BE2C (cell line): ENCODE measurements at places on chromosomes 2 and 18.

DNA sequence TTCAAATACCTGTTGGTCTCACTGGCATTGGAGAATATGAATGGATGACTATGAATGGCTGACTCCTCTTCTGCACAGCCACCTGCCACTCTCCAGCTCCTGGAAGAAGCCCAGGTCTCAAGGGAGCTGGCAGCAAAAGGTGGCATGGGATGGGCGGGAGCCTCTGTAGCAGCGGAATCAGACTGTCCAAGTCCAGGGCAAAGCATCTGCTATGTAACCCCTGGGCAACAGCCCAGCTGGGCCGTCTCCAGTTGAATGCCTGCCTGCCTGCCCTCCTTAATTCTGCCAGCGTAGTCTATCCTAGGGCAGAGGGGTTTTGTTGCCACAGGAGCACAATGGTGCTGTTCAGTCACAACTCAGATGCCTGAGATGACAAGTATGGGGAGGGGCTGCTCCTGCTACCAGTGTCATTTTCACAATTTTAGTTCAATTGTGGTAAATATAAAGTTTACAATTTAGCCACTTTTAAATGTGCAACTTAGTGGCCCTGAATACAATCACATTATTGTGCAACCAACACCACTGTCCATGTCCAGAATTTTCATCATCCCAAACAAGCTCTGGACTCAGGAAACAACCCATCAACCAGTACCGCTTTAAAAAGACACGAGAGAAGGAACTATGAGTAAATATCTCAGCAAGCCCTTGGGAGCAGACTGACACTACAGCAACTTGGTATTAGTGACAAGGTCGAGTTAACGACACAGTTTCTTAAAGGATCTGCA, 115.2 kb downstream of the MYO5B start:
- no peak for DNase-seq

DNA sequence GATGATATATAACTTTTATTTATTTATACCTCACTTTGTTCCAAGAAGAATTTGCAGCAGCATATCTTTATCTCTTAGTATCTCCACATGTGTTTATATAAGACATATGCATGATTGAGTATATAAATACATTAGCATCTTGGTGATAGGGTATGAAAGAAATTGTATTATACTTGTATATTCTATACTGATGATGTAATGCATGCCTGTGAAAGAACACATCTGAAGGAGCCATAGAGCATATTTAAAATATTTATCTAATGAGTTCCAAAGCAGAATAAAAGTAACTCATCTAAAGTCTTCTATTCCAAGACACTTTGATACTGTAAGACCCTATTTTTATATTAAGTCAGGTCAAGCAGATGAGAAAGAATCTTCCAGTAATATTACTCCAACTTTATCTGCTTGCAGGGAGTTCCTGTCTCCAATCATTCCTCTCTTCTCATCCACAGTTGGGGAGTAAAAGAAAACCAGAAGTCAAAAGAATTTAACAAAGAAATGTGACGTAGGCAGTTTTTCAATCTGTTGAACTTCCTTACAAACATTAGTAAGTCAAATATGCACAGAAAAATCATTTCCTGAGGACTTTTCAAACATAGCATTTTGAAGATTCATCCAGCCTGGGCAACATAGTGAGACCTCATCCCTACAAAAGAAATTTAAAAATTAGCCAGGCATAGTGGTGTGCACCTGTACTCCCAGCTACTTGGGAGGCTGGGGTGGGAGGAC, 76.7 kb downstream of the DTNB start:
- no peak for DNase-seq

DNA sequence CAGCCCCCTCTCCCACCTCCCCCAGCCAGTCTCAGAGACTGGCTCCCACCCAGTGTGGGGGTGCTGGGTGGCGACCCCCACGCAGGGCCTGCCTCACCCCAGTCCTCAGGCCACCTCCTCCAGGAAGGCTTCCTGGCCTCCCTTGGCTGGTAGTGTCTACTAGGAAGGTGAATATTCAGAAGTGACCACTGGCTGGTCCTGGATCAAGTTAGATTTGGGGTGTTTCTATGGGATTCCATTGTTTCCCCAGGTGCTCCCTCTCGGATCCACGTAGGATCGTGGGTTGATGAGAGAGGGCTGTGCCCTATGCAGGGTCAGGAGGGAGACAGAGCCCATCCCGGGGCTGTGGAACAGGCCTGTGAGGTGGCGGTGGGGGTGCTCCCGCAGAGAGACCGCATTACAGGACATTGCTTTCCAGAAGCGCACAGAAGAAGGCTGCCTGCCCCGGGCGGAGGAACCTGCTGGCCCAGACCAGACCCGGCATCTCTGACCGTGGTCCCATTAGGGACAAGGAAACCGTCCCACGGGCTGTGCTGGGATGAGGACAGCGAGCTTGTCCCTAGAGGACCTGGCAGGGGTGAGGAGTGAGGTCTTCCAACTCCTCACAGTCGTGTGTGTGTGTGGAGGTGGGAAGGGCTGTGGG, 3.3 kb downstream of the PDCD1 start:
- peak; percentile 19 for DNase-seq

GRCh38 chr2:168439536-168439935, 16.5 kb upstream of the CERS6 start:
- no peak for DNase-seq

DNA sequence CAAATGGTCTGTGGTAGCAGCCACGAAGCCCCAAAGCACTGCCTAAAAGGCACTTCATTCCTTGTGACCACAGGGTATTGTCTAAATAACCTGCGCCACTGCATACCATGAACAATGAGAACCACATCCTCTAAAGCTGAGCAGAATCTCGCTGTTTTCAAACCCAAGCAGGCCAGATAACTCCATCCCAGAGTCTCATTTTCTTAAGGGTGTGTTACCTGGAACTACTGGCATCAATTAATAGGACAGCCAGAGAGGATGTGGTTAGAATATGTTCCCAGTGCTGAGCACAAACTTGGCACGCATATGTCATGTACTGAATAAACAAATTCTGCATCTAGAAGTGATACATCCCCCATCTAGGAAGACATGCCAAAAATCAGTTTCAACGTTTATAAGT, 13.0 kb downstream of the VPS4B start:
- DNase-seq, result no peak

GRCh38 chr2:131801210-131801744, 273.6 kb downstream of the CCDC74A start:
- DNase-seq, result no peak
